ENCODE measurements at places on chromosomes 2 and 18.

GRCh38 chr18:47978141-47978540 is 47.7 kb upstream of the SMAD2 start:
- DNase-seq: no peak

DNA sequence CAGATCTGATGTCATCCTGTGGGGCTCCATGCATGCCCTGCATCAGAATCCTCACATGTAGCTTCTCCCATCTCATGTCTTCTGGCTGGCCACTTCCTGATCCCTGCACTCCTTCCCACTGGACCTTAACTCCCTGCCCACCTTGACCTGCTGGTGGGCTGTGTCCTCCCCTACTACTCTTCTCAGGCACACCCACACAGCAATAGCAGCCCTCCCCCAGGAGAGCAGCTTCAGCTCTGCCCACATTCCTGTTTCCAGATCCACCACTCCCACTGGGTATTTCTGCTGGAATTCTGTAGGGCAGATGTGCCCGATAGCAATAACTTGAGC is 137.0 kb upstream of the HS6ST1 start:
- no peak for DNase-seq

- DNase-seq: no peak
These were observed 32.7 kb downstream of the ZFP36L2 start for GRCh38 chr2:43193652-43194120.

DNA sequence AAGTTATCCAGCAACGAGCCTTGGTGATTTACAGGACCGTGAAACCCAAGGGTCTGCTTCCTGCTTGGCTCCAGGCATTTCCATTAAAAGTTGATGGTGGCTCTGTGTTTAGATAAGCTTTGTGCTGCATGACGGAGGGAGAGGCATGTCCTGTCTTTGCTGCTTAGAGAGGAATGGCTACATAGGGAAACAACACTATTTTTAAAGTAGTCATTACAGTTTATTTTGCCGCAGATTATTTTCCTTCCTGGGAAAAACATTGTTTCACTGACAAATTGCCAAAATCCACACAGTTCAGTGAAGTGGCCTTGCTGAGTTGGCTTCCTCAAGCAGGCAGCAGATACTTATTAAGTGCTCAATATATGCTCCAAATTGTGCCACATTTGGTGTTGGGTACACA is 98.5 kb downstream of the THSD7B start:
- no peak for DNase-seq

DNA sequence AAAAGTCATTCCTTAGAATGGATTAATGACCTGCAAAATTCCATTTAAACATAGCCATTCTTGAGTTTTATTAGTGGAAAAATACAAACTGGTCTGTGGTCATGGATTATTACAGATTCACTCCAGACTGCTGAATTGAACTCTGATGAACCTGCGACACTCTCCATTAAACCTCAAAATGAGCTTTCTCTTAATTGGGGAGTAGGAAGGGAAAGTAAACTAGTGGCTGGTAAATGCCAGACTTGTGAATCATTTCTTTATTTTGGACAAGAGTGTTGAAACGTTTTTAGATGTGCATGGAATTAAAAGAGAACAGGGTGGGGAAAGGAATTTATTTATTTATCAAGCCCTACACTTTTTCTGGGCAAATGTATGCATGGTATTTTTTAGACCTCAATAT is 321.2 kb upstream of the FANCL start:
- no peak for DNase-seq

DNA sequence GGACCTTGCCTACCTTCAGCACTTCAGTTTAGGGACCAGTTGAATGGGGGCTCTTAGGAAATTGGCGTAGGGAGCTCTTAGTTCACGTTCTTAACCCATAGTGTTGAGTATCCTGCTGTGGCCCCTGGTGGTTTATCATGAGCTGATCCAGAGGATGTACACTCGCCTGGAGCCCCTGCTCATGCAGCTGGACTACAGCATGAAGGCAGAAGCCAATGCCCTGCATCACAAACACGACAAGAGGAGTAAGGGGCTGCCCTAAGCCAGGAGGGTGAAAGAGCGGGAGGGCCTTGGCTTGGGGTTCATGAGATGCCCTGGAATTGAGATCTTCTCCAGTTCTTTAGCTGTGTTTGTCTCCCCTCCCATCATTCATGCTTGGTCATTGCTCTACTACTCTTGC is 2.9 kb downstream of the RETREG2 start:
- no peak for DNase-seq

DNA sequence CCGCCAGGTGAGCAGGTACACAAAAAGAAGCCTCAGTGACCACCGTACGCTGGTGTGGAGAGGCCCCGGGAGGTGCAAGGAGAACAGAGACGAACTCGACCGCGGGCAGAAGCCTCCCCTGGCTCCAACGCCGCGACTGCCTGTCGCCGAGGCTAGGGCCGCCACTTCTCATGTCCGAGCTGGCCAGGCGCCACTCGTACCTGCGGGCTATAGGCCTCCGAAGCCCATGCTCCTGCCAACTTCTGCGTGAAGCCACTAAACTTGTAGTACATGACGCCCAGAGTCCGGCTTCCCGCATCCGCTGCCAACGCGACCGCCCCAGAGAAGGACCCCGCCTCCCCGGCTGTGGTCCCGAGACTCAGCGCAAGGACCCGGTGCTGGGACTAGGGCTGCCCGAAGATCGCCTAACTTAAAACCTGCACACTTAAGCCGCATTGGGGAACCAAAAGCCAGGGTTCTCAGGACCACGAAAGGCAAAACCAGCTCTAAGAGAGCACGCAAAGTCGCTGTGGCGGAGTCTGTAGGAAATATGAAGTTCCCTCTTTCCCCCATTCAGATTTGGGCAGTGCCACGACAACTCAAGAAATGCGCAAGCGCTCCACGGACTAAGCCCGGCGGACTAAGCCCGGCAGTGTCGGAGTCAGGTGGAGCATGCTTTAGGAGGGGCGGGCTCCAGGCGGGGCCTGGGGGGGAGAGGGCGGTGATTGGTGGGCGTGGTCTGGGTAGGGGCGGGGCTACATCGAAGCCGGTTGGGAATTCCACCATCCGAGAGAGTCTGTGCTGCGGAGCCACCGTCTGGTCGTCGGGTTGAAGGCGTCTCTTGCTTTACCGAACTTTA is at the start of gene COX7A2L:
Gene COX7A2L, minus strand, starts transcription at position 328 of the 838 bp plus-strand sequence. Its CDS starts 56 bp downstream, at position 272.
- peak; percentile 93 for DNase-seq

- DNase-seq: no peak
These were observed 24.6 kb downstream of the RTN4 start for GRCh38 chr2:55025627-55026026.

GRCh38 chr2:152874955-152875354 is 156.5 kb downstream of the ARL6IP6 start:
- DNase-seq: no peak
